AG08396 (cell line): ENCODE measurements at places on chromosomes 3 and 15.

DNA sequence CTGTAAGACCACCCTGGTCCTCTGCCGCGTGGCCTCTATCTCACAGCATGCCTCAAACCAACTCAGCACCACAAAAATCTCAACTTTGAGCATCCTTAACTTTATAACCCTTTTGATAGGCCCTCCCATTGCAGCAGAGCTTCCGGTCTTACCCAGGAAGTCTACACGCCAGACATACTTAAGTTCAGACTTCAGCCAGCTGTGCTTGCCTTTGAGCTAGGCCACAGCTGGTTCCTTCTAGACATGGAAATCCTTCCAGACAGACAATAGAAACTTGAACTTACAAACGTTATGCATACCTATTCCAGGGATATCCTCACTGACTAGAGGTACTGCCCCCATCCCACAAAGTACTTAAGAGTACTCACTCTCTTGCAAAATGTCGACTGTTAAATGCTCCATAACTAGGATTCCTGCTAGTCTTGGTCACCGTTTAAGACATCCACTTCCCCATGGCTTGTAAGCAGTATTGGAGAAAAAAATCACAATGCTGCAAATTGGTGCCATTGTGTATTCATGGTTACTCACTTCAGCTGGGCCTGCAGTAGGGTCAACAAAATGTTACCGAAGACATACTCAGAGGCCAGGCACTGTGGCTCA is 183.5 kb downstream of the TBL1XR1 start:
- no peak for DNase-seq

DNA sequence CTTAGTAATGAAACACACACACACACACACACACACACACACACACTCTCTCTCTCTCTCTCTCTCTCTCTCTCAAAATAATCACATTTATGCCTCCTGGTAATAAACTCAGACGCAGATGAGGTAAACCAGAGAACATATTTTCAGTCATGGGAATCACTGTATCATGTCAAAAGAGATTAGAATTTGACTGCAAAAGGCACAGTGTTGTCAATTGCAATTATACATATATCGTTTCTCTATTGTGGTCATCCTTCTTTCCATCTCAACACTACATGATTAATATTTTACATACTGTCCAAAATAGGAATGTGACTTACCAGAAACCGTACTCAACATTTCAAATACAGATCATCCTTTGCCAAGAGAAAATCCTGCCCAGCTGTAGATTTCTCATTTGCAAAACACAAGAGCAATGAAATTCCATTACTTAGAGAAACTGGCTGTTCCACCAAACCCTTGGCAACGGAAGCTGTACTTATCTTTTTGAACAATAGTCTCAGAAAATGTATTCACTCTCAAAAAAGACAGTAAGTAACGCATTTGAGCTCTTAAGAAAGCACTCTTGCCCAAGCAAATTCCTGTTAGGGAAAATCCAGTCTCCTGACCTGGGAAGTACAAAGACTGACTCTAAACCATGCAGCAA is 24.3 kb downstream of the PDZRN3 start:
- DNase-seq, result no peak

DNA sequence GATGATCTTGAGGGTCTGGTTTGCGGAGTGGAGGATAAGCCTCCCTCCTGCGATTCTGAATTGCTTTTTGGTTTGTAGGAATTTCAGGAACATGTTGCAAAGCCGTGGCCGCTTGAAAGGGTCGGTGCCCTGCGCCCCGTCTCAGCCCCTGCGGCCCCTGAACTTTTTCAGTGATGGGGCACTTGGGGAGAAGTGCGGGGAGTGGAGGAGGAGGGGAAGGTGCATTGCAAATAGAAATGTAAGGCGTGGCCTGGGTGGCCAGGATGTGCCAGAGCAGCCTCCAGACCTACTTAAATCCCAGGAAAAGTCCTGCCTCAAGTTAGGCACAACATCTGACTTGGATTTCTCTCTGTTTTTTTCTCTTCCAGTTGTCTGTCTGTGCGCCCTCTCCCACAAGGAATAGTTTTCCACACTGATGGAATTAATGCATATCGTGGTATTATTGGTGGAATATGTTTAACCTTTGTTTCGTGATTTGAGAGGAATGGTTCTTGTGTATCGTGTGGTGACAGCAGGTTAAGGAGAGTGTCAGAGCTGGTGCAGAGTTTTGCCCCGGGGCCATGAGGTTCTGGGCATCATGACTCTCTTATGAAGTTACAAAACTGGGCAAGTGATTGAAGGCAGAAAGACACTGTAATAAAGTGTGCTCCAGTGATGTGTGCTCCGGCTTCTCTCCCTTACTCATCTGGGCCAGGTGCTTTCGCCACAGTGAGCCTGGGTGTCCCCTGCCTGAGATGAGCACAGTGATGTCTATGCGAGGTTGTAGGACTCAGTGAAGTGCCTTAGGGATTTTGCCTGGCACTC is 153.8 kb downstream of the PGPEP1L start:
- DNase-seq, result no peak

DNA sequence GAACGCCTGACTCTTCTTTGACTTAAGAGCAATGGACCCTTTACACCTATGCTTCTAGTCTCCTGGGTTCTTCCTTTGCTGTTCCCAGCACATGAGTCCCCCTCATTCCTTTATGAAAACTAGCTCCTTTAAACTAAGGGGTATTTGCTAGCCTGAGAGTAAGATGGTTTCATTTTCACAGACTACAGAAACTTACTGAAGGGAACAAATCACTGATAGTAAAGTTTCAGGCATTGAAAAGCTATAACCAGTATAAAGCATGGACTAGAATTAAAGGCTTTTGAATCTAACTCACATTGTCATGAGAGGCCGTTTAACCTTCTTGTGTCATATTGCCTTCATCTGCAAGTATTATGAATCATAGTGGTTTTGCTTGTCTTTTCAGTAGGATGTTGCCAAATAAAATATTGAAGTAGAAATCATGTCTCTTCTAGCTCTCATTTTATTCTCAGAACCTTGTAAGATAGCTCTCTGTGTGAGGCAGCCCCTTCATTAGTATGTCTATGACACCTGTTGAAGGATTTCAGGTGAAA is 765.9 kb downstream of the NR2F2 start:
- DNase-seq, result no peak

DNA sequence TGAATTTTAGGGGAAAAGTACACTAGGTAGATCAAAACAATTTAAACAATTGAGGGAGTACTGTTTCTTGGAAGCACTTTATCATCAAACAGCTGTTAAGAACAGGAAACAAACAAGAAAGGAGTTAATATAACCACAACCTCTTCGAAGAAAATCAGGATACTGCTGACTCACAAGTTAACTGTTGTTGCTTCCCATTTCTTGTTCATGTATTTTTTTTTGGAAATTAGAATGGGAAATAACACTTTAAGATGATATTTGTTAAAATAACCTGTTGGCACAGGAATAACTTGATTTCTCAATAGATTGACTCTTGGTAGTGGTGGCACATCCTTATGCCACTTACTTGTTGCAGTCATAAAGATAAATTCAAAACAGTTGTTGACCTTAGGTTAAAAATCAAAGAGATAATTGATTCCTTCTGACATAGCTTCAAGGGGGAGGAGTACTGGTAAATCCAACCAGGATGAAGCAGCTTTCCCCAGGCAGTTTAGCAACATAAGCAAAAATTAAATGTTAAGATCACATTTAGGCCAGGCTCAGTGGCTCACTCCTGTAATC is 3.3 kb downstream of the BNIP2 start:
- DNase-seq, result peak; percentile 12

- DNase-seq, result no peak
Observed at GRCh38 chr15:79863886-79864285, 32.9 kb downstream of the MTHFS start.

DNA sequence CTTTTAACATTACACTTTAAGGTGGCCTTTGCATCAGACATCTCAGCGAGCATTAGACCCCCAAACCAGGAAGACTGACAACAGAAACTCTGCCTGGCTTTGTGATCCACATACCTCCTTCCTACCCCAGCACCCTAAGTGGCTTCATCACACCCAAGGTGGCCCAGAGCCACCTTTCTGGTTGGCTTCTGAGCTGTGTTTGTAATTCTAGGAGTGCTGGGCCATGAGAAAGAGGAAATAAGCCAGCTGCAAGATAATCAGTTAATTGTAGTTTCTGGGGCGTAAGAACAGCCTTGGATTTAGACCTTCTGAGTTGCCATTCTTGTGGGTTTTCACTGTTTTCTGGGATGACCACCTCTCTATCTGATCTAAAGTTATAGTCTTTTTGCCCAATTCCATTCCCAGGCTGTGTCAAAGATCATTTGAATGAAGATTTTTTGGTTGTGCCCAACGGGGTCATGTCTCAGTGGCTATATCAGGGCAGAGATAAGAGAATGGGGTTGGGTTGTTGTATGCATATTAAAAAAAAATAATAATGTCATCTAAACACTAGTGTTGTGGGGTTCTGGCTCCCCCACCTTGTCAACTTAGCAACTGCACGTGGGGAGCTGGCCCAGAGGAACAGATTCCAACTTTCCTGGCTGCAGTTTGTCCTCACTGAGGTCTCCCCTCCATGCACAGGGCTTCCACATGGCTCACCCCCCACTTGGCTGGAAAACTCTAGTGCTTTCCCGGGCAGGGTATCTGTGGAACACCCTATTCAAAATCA is 234.8 kb upstream of the WNT5A start:
- peak; percentile 39 for DNase-seq

DNA sequence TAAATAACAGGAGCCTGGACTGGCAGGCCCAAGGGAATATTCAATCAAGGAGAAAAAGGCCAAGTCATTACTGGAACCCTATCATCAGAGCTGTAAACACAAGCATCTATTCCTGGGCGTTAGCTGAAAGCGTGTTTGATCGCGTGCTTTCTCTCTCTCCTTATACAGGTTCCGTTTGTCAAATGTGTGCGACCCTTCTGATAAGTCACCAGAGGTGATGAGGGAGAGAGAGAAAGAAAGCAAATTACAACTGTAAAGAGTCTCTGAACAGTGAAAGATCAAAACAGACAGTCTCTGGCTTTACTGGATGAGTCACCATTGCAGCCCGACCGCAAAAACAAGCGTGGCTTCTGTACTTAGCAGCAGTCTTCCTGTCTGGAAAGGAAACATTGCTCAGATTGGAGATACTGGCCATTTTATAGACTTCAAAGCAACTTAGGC is 39.5 kb upstream of the TPRG1 start:
- DNase-seq, result peak; percentile 71

DNA sequence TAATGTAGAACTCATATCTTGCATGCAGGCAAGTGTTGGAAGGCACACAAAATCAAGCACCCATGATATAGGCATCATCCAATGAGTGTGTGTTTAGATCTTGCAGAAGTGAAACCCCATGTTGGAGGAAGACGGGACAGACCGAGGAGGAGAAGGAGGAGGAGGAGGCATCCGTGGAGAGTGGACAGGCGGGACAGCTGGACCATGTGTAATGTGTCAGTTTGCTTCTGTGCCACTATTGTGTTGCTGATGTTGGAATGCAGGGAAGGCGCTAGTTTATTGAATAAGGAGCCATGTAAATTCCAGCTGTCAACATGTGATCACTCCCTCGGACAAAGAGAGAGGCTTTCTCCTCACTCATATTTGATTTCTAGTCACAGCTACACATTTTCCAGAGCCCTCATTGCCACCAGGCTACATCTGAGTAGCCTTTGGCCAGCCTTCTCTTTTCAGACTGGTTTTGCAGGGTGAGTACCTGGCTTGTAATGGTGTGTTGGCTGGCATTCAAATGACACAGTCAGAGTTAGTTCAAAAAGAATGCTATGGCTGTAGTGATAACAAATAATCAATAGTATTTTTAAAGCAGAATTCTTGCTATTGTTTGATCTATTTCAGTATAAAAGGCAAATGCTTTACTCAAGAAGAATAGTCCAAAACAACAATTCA is 1037.6 kb upstream of the NR2F2 start:
- DNase-seq, result peak; percentile 21

DNA sequence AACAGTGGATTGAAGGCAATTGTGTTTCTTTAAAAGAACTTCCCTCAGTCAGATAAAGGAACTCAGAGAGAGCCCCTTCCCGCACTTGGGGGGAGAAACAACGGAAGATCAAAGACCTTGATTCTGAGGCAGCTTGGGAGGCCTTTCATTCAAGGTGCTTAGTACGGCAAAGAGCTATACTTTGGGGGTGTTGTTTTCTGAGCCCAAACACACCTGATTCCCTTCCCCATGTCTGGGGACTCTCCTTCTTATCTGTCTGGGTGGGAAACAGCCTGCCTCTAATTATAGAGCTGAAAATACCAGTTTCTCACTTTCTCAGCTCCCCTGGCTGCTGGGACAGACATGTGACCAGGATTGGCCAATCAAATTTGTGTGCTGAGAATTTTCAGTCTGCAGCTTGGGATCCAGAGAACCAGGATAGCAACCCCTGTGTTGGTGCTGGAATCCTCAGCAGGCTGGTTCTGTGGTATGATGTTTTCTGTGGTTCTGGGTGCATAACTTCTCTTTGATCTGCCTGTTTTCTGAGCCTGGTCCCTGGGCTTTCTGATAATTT is 19.4 kb upstream of the IQCF6 start:
- no peak for DNase-seq

DNA sequence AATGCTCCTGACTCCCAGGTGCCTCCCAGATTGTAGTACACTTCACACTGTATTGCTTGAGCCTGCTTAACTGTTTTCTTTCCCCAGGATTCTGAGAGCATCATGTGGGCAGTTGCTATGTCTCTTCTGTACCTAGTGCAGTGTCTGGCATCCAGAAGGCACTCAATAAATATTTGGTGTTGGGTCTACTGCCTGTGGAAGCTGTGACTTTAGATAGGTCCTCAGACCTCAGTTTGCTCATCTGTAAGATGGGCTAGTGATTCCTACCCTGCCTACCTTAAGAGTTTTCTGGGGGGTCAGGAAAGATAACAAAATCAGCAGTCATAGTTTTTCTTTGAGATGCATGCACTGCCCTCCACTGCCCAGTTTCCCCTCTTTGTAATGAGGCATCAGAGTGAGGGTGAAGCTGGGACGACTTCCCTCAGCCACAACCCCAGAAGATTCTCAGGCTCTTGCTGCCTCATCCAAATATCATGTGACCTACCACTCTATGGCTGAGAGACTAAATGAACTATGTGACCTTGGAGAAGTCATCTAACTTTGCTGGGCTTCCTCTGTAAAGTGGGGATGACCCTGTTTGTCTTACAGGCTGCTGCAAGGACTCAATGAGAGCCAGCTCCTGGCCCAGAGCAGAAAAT is 50.4 kb downstream of the ATP2B2 start:
- DNase-seq, result no peak

DNA sequence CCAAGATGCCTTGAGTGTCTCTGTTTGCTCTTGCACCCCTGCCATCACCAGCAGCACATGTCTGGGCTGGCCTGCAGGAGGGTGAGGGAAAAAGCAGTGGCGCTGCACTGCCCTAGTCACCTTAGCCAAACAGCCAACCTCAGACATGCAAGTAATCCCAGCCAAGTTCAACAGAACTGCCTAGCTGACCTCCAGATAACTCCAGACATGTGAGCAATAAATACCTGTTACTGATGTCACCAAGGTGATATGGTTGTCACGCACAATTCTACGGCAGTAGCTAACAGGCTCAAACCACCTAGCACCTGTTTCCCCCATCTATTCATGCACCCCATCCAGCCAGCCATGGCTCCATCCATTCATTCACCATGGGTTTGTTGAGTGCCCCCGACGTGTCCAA is 99.9 kb downstream of the SRGAP3 start:
- DNase-seq, result no peak

- peak; percentile 29 for DNase-seq
Observed at GRCh38 chr3:10417847-10418246, 87.5 kb downstream of the ATP2B2 start.
